ENCODE measurements at places on chromosomes 6 and 20. TPM values are rescaled to one million over a fixed set of nuclear protein-coding genes. Genes with fewer than 3 reads are reported as not detected.

- peaks cover 3% of the 10 kb centered on the region for H3K36me3 ChIP-seq
- H3K4me1 ChIP-seq, result peaks cover 34% of the 10 kb centered on the region
- no peak overlapping the region for H3K4me3 ChIP-seq
- H3K27ac ChIP-seq, result no peak overlapping the region
Measured at GRCh38 chr6:56235245-56235644, 12.1 kb downstream of the COL21A1 start.

GRCh38 chr6:44071670-44072451, 55.4 kb downstream of the MRPL14 start:
- no peak for DNase-seq
- H3K27me3 ChIP-seq, result no peaks in the 10 kb centered on the region
- peaks cover 56% of the 10 kb centered on the region for H3K4me1 ChIP-seq

- DNase-seq, result no peak
- no peaks in the 10 kb centered on the region for H3K27me3 ChIP-seq
- H3K36me3 ChIP-seq, result peaks cover 11% of the 10 kb centered on the region
- H3K4me3 ChIP-seq, result no peak overlapping the region
- H3K4me1 ChIP-seq, result peaks cover 14% of the 10 kb centered on the region
- no peak overlapping the region for H3K27ac ChIP-seq
Measured at GRCh38 chr6:42105156-42105648, 37.2 kb downstream of the C6orf132 start.

DNA sequence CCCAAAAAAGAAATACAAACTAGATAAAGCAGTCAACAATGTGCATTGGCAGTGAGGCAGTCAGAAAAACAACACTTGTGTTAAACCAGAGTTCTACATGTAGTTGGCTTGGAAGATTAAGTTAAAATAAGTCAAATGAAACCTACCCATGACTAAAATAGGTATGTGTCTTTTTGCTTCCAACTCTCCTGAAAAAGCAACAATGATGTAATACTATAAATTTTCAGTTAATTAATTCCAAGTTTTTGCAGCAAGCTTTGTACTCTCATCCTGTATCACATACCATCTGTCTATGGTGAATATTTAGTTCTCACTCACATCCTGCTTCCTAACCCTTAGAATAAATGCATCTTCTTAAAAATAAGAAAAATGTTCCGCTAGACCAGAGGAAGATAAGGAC, 261.5 kb downstream of the KIF16B start:
- H3K4me3 ChIP-seq, result no peak overlapping the region
- no peaks in the 10 kb centered on the region for H3K27me3 ChIP-seq
- H3K4me1 ChIP-seq, result no peaks in the 10 kb centered on the region
- H3K27ac ChIP-seq, result no peak overlapping the region
- peaks cover 7% of the 10 kb centered on the region for H3K36me3 ChIP-seq
- no peak for DNase-seq

GRCh38 chr6:13369591-13369990, 41.3 kb upstream of the TBC1D7 start:
- H3K4me1 ChIP-seq, result peaks cover 2% of the 10 kb centered on the region
- no peak overlapping the region for H3K27ac ChIP-seq
- no peaks in the 10 kb centered on the region for H3K27me3 ChIP-seq
- H3K4me3 ChIP-seq, result no peak overlapping the region
- no peak for DNase-seq

- peak overlapping the region; percentile 99 for H3K4me3 ChIP-seq
- DNase-seq, result no peak
- H3K36me3 ChIP-seq, result no peaks in the 10 kb centered on the region
- H3K4me1 ChIP-seq, result peaks cover 39% of the 10 kb centered on the region
- peak overlapping the region; percentile 97 for H3K27ac ChIP-seq
Measured at GRCh38 chr20:58651559-58651945, 469 bp downstream of the STX16 start.

GRCh38 chr6:2802521-2803060, 37.4 kb downstream of the WRNIP1 start:
- H3K27ac ChIP-seq, result no peak overlapping the region
- peaks cover 1% of the 10 kb centered on the region for H3K4me1 ChIP-seq
- no peaks in the 10 kb centered on the region for H3K27me3 ChIP-seq
- no peak overlapping the region for H3K4me3 ChIP-seq
- H3K36me3 ChIP-seq, result no peaks in the 10 kb centered on the region
- no peak for DNase-seq

GRCh38 chr6:14211562-14211942, 94.0 kb downstream of the CD83 start:
- peaks cover 8% of the 10 kb centered on the region for H3K4me1 ChIP-seq
- no peak for DNase-seq
- peak overlapping the region; percentile 56 for H3K27ac ChIP-seq
- H3K36me3 ChIP-seq, result no peaks in the 10 kb centered on the region

GRCh38 chr20:19110881-19111460, 101.5 kb upstream of the SLC24A3 start:
- no peaks in the 10 kb centered on the region for H3K4me1 ChIP-seq
- DNase-seq, result no peak
- H3K27me3 ChIP-seq, result no peaks in the 10 kb centered on the region
- H3K27ac ChIP-seq, result no peak overlapping the region

DNA sequence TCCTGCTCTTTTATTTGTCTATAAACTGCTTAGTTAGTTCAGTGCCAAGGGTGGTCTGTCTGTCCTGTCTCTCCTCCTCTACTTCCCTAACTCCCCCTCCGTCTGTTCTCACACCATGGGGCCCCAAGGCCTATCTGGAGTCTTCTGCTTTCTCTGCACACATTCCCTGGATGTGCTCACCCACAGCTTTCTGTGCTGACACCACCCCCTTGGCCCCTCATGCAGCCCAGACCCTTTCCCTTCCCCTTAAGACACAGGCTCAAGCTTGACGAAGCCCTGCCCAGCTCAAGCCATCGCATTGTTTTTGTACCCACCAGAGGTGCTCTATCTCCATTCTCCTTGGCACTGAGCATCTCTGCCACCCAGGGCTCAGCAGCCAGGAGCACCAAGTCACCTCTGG, 78.1 kb upstream of the NNAT start:
- H3K27ac ChIP-seq, result no peak overlapping the region
- H3K4me3 ChIP-seq, result no peak overlapping the region
- DNase-seq, result no peak
- no peaks in the 10 kb centered on the region for H3K4me1 ChIP-seq
- no peaks in the 10 kb centered on the region for H3K36me3 ChIP-seq

- no peak overlapping the region for H3K4me3 ChIP-seq
- H3K27ac ChIP-seq, result no peak overlapping the region
- DNase-seq, result no peak
- H3K4me1 ChIP-seq, result peaks cover 44% of the 10 kb centered on the region
- H3K36me3 ChIP-seq, result no peaks in the 10 kb centered on the region
- no peaks in the 10 kb centered on the region for H3K27me3 ChIP-seq
Measured at GRCh38 chr6:100171533-100172321, 177.7 kb upstream of the MCHR2 start.

DNA sequence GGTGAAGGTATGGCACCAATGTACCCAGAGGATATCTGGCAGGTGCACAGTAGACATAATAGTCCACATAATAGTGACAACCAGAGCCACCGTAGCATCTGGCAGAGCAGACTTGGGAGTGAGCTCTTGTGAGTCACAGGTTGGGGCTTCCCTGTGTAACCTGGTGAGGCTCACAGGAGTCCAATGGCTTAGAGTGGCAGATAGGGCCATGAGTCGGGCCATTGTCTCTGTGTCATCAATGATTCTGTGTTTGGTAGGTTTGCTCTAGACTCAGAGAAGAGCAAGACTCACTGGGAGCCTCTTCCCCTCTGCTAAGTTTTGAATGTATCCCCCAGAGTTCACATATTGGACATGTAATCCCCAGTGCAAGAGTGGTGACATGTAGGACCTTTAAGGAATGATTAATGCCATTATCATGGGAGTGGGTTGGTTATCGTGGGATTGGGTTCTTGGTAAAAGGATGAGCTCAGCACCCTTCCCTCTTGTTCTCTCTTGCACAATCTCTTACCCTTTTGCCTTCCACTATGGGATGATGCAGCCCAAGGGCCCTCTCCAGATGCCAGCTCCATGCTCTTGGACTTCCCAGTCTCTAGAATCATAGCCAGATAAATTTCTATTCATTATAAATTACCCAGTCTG, 22.6 kb upstream of the SIRPA start:
- no peaks in the 10 kb centered on the region for H3K36me3 ChIP-seq
- no peak for DNase-seq

- H3K27me3 ChIP-seq, result no peaks in the 10 kb centered on the region
- peaks cover 49% of the 10 kb centered on the region for H3K36me3 ChIP-seq
- no peak for DNase-seq
- H3K4me1 ChIP-seq, result peaks cover 5% of the 10 kb centered on the region
Measured at GRCh38 chr20:17631576-17632319, 50.3 kb downstream of the RRBP1 start.

DNA sequence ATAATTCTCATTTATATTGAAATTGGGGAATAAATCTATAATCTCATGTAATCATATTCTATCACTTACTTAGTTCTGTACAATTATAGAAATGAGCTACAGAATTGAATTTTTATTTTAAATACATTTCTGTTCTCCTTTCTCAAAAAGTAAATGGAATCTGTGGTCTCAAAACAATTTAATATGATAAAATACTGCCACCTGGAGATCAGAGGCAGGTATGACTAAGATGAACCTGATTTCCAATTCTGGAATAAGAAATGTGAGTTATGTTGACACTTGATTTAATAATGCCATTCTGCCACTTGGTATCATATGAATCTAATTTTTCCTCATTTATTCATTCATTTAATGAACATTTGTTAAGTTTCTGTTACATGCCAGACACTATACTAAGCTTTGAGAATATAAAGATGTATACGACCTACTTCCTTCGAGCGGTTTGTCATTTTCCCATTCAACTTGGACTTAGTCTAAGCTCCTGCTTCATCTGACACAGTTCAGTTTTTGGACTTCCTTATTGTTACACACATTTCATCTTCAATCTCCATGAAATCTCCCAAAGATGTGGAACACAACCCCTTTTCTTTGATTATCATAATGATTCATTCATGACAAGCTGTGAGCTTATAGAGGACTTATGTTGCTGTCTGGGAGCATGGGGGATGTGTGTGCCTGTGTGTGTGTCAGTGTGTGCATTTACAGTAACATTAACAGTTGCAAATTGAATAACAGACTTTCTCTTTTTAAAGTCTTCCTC, 7.5 kb upstream of the CCDC28A start:
- H3K27ac ChIP-seq, result no peak overlapping the region
- H3K4me1 ChIP-seq, result no peaks in the 10 kb centered on the region
- H3K36me3 ChIP-seq, result no peaks in the 10 kb centered on the region
- no peak overlapping the region for H3K4me3 ChIP-seq
- DNase-seq, result no peak
- H3K27me3 ChIP-seq, result no peaks in the 10 kb centered on the region

DNA sequence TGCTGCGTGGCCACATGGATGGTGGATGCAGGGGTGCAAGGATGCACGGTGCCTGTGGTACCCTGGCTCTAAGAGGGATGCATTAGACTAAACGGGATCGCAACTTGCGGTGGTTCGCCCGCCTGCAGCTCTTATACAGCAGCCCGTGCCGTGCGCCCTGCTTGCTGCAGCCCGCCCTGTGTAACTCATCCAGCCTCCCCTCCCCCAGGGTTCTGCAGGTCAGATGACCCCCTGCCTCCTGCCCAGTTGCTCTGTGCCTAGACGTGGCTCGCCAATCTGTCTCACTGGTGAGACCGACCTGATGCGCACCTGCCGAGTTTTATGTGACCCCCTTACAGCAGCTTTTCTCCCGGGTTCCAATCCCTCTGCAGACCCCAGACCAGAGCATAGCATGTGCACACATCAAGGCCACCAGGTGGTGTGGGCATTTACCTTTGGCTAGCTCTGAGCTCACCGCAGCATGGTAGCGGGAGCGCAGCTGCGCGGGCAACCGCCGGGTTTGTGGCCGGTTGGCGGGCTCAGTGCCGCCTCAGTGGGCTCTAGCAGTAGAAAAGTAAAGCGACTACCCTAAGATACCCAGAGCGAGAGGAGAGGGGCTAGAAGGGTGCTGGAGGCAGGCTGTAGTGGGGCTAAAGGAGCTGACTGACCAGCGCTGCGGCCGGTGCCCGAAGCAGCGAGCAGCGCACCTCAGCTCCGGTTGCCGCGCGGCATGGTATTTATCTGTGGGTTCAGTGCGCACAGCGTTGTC, 693 bp upstream of the GNAS-AS1 start:
- H3K36me3 ChIP-seq, result no peaks in the 10 kb centered on the region
- H3K4me1 ChIP-seq, result peaks cover 30% of the 10 kb centered on the region
- H3K27ac ChIP-seq, result no peak overlapping the region
- peaks cover 46% of the 10 kb centered on the region for H3K27me3 ChIP-seq
- H3K4me3 ChIP-seq, result peak overlapping the region; percentile 86
- DNase-seq, result no peak

- no peak overlapping the region for H3K27ac ChIP-seq
- H3K27me3 ChIP-seq, result no peaks in the 10 kb centered on the region
- peaks cover 46% of the 10 kb centered on the region for H3K4me1 ChIP-seq
- H3K36me3 ChIP-seq, result peaks cover 11% of the 10 kb centered on the region
Measured at GRCh38 chr6:100726666-100727065, 154.5 kb downstream of the ASCC3 start.

DNA sequence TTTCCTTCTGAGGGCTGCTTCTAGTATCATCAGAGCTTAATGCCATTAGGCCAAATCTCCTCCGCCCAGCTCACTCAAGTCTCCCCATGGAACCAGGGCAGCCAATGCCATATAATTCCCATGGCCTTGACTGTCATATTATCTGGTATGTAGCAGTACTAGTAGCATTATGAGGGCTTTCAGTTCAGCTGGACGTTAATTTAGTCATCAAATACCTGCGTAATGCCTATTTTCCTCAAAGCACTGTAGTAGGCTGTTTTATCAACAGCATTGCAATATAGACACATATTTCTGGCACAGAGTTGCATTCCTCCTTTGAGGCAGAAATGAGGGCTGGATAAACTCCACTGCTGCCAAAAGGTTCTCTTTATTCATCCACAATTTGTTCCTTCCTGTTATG, 1.7 kb downstream of the KCTD20 start:
- peaks cover 8% of the 10 kb centered on the region for H3K36me3 ChIP-seq
- peak overlapping the region; percentile 95 for H3K4me3 ChIP-seq
- H3K4me1 ChIP-seq, result peaks cover 41% of the 10 kb centered on the region

GRCh38 chr20:49484180-49485140, 2.0 kb upstream of the KCNB1 start:
- H3K4me1 ChIP-seq, result peaks cover 15% of the 10 kb centered on the region
- H3K27me3 ChIP-seq, result peaks cover 38% of the 10 kb centered on the region
- peak overlapping the region; percentile 91 for H3K4me3 ChIP-seq
- H3K27ac ChIP-seq, result no peak overlapping the region

DNA sequence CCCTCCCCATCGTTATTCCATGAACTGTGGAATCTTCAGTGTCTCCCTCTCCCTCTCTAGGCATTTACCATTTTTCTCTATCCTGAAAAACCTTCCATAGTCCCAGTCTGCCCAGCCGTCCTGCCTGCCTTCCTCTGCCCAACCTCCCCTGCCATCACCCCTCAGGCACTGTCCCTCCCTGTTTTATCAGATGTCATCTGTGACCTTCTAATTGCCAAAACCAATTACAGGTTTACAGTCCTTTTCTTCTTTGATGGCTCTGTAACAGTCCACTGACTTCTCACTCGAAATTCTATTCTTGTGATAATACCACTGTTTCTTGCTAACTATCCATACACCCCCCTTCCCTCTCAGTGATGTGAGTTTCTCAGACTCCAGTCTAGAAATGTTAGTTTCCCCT, 2.3 kb upstream of the SLC23A2 start:
- H3K27ac ChIP-seq, result no peak overlapping the region
- no peak for DNase-seq
- H3K4me1 ChIP-seq, result peaks cover 16% of the 10 kb centered on the region

The TAAR9 gene
- not detected for total RNA-seq

The CRISP3 gene
- total RNA-seq, result not detected

The OR2B6 gene
- total RNA-seq, result not detected

The GPLD1 gene
- 2.4 TPM for total RNA-seq

The L3MBTL1 gene
- total RNA-seq, result 14.1 TPM

The ADGRB3 gene
- total RNA-seq, result 8.9 TPM

The ARMH2 gene
- total RNA-seq, result not detected

The ZDHHC14 gene
- 9.1 TPM for total RNA-seq

The ZNF334 gene
- total RNA-seq, result 3.7 TPM

The SLC22A7 gene
- total RNA-seq, result not detected

The BPIFA1 gene
- not detected for total RNA-seq

The RAET1G gene
- total RNA-seq, result 0.55 TPM

The LTA gene
- total RNA-seq, result not detected
